ENCODE measurements at places on chromosomes 11 and 22.
A peak's percentile ranks its signal among the peaks of the same experiment; 100 is the strongest.

DNA sequence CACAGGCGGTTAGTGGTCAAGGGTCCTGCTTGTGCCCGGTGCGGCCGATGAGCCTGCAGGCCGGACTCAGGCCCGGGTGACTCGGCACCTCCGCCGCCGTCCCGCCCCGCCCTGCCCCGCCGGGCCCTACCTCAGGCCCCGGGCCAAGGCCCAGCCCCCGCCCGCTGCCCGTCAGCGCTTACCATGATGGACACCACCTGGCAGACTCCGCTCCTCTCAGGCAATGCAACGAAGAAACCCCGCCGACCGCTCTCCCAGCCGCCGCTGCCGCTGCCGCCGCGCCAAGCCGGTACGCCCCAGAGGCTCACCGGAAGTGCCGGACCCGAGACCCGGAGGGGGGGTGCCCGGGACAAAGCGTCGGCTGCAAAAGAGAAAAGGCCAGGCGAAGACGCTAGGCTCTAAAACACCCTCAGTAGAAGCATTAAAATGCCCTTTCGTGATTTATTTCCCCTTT lies at the start of gene UFD1:
UFD1 (minus strand) TSS at position 293 of the 454 bp plus-strand sequence; CDS start at position 185, 108 bp downstream.
- peak; percentile 46 for DNase-seq

GRCh38 chr11:130477586-130478203 lies 29.2 kb downstream of the ADAMTS15 start:
- no peak for DNase-seq

- no peak for DNase-seq
Measured at GRCh38 chr22:19464975-19465374, 14.0 kb downstream of the UFD1 start.

- no peak for DNase-seq
Measured at GRCh38 chr11:100734743-100735527, 47.8 kb downstream of the ARHGAP42 start.

GRCh38 chr11:110774138-110775014 lies 62.1 kb upstream of the ARHGAP20 start:
- DNase-seq = no peak

DNA sequence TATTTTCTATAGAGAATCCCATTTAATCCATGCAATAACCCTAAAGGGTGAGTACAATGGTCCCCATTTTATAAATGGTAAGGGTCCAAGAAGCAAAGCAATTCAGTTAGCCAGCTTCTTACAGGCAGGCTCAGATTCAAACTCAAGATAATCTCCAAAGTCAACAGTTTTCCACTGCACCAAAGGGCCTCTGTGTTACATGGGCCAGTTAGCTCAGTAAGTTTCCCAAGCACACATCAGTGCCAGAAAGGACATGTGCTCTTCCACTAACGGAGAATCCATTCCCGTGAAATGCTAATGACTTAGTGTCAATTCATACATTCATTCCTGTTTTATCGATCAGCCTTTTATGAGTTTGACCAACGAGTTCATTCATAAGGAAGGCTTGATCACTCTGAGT lies 11.0 kb downstream of the SLC43A1 start:
- DNase-seq = no peak

- no peak for DNase-seq
Measured at GRCh38 chr11:80167766-80168165, 726.9 kb upstream of the TENM4 start.

GRCh38 chr11:107592813-107593212 lies 1.9 kb downstream of the ELMOD1 start:
- DNase-seq = no peak

- DNase-seq = no peak
Measured at GRCh38 chr11:1762537-1763302, 1.0 kb downstream of the CTSD start.

DNA sequence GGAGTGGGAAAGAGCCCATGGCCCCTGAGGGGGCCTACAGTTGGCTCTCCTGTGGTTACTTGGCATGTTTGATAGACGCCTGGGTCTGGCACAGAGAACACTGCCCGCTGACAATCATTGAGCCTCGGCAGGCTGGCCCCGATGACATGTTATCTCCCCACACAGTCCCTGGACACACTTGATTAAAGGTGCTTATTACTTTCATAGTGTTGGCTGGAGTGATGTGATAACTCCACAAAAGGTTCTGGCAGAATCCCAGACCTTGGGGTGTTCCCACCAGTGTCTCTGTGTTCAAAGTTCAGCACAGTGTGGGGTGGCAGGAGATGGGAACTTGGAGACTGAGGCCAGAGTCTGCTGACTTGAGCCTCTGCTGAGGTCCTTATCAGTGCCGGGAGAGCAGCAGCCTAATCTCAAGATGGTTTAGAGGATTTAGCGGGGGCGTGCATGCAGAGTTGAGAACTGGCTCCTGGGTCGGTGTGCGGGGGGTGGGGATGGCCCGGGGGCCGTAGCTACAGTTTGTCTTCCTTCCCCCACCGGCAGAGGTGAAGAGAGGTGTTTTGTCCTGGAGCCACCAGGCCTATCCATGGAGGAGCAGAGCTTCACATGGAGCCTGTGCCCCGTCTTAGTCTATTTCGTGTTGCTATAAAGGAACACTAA lies 22.5 kb downstream of the PARVB start:
- DNase-seq = no peak

Data from stimulated activated CD4-positive, alpha-beta T cell treated with anti-CD3 and anti-CD28 coated beads, TNF-alpha, amount 100 ng/mL, for 1 hour (primary cell).